ENCODE measurements at places on chromosomes 2 and 18. TPM values are rescaled to one million over a fixed set of nuclear protein-coding genes. Genes with fewer than 3 reads are reported as not detected.

The TMEFF2 gene
- total RNA-seq: not detected

The LYG1 gene
- total RNA-seq: 0.13 TPM

The SCYGR8 gene
- total RNA-seq: not detected

The NEMP2 gene
- 10.6 TPM for total RNA-seq

The MOB4 gene
- total RNA-seq: 43.7 TPM

The POTEC gene
- total RNA-seq: not detected

The FER1L5 gene
- total RNA-seq: 0.54 TPM

The HOXD13 gene
- total RNA-seq: 0.13 TPM

The EVA1A gene
- total RNA-seq: 19.1 TPM

The FBXO15 gene
- total RNA-seq: 0.26 TPM

Data from articular chondrocyte of knee joint (primary cell).